ENCODE measurements at places on chromosomes 2 and 18.

- no peak for DNase-seq
Measured at GRCh38 chr2:15293262-15293937, 267.7 kb downstream of the NBAS start.

GRCh38 chr2:43519643-43520221 lies 76.1 kb downstream of the THADA start:
- no peak for DNase-seq

DNA sequence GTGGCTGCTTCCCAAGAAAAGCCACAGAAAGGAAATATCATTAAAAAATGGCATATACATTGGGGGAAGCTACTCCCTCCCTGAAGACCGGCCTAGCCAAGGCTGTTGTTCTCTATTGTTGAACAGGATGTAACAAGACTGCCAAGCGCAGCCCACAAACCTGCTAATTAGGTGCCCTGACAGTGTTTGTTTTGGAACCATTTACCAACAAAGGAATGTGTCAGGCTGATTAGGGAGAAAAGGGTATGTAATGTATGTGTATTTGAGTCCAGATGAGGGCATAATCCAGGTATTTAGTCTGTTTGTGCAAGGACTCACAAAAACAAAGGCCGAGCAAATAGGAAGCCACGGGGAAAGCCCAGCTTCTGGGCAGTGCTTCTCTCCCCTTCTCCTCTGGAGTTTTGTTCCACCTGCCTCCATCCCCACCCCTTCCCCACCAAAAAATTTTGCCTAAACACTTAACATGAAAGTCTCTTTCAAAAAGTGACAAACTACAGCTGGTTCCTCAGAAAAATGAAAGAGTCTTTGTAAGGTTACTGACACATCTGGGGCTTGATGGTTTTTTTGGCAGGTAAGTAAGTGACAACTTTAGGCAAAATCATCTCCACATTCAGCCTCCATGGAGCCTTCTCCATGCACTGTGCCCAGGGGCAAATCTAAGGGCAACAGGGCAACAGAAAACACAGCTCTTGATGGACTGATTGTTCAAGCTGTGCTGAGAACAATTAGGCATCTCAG lies 78.3 kb upstream of the FZD5 start:
- DNase-seq: peak; percentile 34

DNA sequence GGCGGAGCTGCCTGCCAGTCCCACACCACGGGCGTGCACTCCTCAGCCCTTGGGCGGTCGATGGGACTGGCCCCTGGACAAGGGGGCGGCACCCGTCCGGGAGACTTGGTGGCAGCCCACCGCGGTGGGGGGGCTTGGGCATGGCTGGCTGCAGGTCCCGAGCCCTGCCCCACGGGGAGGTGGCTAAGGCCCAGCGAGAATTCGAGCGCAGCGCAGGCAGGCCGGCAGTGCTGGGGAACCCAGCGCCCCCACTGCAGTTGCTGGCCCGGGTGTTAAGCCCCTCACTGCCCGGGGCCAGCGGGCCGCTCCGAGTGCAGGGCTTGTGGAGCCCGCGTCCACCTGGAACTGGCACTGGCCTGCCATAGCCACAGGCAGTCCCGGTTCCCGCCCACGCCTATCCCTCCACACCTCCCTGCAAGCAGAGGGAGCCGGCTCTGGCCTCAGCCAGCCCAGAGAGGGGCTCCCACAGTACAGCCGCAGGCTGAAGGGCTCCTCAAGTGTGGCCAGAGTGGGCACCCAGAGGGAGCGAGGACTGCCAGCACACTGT lies 742.9 kb upstream of the DDX18 start:
- DNase-seq: no peak

- peak; percentile 45 for DNase-seq
Measured at GRCh38 chr2:220296174-220296573, 668.7 kb downstream of the SLC4A3 start.

GRCh38 chr2:64904413-64905329 lies 84.5 kb upstream of the SLC1A4 start:
- DNase-seq: no peak

- DNase-seq: no peak
Measured at GRCh38 chr2:133710613-133711012, 142.3 kb upstream of the NCKAP5 start.

DNA sequence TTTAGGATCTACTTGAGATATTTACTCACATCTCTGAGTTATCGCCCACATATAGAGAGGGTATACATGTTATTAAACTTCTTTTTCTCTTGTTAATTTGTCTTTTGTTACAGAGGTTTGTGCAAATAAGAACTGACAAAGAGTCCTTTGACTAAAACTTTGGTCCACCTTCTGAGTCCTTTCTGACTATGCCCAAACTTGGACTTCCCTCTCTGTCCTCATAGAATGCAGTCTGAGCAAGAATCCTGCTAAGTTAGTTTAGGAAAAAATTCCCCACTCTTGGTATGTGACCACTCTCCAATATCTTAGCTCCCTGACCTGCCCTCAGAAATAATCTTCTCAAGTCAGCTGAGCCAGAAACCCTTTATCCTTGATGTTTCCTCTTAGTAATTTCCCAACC lies 257.5 kb upstream of the REG3G start:
- no peak for DNase-seq

All from right kidney (tissue), 9 donors.